ENCODE measurements at places on chromosomes 4 and X. TPM values are rescaled to one million over a fixed set of nuclear protein-coding genes. Genes with fewer than 3 reads are reported as not detected.

DNA sequence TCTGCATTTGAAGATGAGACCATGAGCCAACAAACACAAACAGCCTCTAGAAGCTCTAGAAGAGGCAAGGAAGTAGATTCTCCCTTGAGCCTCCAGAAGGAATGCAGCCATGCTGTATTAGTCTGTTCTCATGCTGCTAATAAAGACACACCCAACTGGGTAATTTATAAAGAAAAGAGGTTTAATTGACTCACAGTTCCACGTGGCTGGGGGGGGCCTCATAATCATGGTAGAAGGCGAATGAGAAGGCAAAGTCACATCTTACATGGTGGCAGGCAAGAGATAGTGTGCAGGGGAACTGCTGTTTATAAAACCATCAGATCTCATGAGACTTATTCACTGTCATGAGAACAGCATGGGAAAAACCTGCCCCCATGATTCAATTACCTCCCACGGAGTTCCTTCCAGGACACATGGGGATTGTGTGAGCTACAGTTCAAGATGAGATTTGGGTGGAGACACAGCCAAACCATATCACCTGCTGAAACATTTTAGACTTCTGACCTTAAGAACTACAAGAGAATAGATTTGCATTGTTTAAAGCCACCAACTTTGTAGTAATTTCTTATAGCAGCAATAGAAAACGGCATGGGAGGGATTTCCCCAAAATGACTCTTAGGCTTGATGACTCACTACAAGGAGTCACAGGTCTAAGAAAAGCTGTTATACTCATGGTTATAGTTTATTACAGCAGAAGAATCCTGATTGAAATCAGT lies 284.4 kb upstream of the SFRP2 start:
- DNase-seq, result no peak

GRCh38 chr4:157898836-157899605 lies 273.8 kb downstream of the GASK1B start:
- DNase-seq, result no peak

- DNase-seq, result no peak
Observed at GRCh38 chrX:4379071-4379470, 665.6 kb upstream of the PRKX start.

GRCh38 chr4:185683222-185683621 lies 128.8 kb downstream of the SORBS2 start:
- DNase-seq, result no peak

GRCh38 chr4:133154725-133155124 lies 5.6 kb downstream of the PCDH10 start:
- peak; percentile 28 for DNase-seq

DNA sequence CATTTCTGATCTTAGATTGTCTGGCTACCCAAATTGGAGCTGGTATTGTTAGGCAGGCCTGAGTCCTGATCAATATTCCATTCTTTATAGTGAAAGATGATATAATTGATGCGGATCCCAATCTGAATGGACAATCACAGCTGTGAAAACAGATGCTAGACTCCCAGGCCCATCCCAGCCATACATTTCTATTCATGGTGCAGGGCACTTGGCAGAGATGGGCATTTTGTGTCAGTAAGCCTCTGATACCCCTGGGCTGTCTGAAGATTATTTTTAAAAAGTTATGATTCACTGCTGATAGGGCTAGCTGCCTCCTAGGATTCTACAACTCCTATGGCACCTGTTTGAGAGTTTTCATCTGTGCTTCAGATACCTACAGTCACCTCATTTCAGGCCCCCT lies 61.2 kb upstream of the TSPAN7 start:
- DNase-seq, result no peak

DNA sequence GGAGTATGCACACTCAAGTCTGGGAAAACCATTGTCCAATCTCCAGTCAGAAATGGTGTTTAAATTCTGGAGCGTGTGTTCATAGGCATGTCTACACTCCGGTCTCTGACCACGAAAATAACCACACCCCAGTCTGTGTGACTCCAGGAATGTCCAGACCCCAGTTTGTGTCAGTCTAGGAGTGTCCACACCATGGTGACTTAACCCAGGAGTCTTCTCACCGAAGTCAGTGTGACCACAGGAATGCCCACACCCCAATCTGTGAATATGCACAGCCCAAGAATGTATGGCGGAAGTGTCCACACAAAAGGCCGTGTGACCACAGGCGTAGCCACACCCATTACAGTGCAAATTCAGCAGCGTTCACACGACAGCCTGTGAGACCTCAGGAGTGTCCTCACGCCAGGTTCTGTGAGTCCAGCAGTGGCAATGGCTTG lies 11.4 kb downstream of the FTSJ1 start:
- DNase-seq, result no peak

GRCh38 chr4:152112190-152112589 lies 351.4 kb upstream of the GATB start:
- no peak for DNase-seq

- DNase-seq, result peak; percentile 77
Observed at GRCh38 chr4:39637586-39638353, 895 bp downstream of the SMIM14 start.

DNA sequence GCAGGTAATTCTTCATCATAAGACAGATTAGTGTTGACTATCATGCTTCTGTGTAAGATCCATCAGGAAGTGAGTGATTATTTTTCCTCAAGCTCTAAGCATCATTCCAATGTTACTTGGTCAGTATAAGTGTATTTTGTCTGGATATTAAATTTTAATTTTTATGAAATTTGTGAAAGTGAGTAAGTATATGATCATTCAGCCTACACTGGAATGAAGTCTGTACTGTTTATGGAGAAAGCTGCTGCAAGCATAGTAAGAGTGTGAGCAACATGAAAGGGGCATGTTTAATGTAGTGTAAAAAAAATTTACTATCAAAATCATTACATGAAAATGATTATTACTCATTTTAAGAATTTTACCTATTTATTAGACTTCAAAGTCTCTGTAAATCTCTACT lies 84.8 kb downstream of the IL15 start:
- no peak for DNase-seq

DNA sequence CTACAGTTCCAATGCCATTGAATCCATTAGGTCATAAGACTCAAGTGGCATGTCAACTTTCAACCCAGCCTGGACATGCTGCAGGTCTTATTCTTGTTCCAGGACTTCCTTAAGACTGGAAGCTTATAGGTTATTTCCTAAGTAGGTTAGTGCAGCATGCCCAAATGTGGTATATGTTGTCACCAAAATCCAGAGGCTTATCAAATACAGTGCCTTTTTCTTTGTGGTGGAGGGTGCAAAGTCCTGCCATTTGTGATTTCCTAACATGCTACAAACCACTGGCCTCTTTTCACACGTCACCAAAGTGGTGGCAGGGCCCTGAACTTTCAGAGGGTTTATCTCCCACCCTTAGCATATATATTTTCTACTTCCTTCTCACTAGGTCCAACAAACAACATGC lies 9.7 kb upstream of the TMEM184C start:
- DNase-seq, result no peak

GRCh38 chrX:139967300-139967699 lies 2.0 kb upstream of the CXorf66 start:
- no peak for DNase-seq

GRCh38 chr4:73943555-73943954 lies 38.3 kb downstream of the PF4 start:
- DNase-seq, result no peak

- DNase-seq, result no peak
Observed at GRCh38 chrX:123851079-123851478, 8.8 kb upstream of the XIAP start.

DNA sequence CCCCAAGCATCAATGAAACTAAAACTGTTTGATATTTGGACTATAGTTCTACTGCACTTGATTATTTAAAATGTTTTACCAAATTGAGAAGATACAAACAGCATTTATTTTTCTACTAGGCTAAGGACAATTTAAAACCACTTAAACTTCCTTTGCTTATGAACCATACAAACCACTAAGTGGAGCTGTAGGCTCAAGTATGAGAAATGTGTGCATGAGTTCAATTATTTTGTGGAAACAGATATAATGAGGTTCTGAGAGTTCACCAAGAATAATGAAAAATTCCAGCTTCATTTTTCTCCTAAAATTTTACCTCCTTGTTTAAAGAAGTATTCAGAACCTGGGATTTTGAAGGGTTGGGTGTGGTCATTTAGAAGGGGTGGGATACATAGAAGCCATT lies 63.1 kb downstream of the SERPINA7 start:
- no peak for DNase-seq

DNA sequence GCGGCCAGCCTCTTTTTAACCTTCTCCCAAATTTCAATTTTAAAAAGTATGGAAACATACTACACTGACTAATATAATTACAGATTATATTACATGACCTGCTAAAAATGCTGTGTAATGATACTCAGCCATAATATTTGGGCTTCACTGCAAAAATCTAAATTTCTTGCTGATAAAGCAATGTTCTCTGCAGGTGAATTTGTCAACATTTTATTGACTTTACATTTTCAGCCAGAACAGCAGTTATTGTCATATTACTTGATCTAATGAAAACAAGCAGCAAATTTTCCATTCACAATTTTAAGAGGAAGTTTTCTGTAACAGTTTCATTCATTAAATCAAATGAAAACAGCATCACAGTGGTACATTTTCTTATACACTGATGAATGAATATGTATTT lies 91.1 kb downstream of the FRYL start:
- DNase-seq, result no peak

DNA sequence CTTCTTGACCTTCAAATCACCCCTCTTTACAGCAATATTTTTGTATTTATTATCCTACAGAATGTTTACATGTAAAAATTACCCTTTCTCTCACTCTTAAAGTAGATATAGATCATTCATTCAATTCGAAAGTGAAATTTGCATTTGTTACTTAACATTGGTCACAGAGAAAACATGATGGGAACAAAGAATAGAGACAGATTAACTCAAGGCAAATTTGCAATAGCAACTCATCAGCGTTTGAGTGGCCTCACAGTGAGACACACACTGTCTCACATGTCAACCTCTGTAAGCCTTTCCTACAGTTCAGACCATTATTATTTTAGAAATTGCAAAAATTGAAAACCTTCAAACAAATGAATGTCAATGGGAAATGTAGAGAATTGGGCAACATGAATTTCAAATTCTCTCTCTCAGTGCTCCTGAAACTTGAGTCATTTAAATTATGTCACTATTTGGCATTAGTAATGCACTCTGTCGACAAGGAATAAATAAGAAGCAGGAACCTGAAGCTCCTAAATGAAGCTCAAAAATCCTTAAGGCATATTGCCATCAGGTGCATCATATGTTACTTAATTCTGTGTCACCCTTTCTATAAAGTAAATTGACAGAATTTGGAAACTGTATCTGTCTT lies 148.3 kb upstream of the ANXA10 start:
- no peak for DNase-seq

- DNase-seq, result no peak
Observed at GRCh38 chr4:123603165-123603564, 206.6 kb downstream of the SPRY1 start.

The FAM9B gene
- total RNA-seq, result 4.6 TPM

The NDP gene
- 1.3 TPM for total RNA-seq

The BEND2 gene
- total RNA-seq, result 10.2 TPM

The ERCC6L gene
- total RNA-seq, result 0.74 TPM

The SOD3 gene
- 355 TPM for total RNA-seq

The ASMT gene
- 0.37 TPM for total RNA-seq

The HAND2 gene
- total RNA-seq, result 12.3 TPM

The LRP2BP gene
- total RNA-seq, result 11.9 TPM

The AFM gene
- not detected for total RNA-seq

The PGK1 gene
- 100.0 TPM for total RNA-seq

The CENPVL2 gene
- 5.9 TPM for total RNA-seq

All from testis (tissue), 5 donors.